ENCODE measurements at places on chromosomes 11 and 22.

DNA sequence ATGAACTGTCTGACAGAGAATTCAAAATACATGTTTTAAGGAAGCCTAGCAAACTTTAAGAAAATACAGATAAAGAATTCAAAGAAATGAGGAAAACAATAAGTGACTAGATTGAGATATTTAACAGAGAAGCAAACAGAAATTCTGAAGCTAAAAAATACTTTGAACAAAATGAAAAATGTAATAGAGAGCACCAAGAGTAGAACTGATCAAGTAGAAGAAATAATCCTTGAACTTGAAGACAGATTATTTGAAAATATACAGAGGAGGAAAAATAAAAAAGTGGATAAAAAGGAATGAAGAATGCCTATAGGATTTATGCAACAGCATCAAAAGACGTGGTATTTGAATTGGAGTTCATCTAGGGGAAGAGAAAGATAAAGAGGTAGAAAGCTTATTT is 101.9 kb upstream of the OR4B1 start:
- no peak for DNase-seq

GRCh38 chr22:43562843-43563242 is 151.0 kb downstream of the MPPED1 start:
- no peak for DNase-seq

DNA sequence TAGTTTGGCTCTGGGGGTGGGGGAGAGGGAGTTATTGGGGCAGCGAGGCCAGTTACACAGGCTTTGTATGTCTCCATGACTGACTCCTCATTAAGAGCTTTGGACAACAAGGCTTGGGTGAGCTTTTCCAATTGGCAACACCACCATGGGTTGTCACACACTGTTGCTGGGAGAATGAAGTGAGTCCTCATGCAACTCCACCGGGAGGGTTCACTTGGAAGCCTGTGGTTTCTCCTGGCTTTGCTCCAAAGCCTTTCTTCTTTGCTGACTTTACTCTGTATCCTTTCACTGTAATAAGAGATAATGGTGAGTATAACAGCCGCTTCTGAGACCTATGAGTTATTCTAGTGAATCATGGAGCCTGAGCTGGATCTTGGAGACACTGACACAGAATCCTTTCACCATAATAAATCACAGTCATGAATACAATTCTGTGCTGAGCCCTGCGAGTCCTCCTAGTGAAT is 24.9 kb downstream of the EIF3F start:
- no peak for DNase-seq

- no peak for DNase-seq
These were observed 330.5 kb downstream of the NXPE2 start for GRCh38 chr11:115008799-115009198.

DNA sequence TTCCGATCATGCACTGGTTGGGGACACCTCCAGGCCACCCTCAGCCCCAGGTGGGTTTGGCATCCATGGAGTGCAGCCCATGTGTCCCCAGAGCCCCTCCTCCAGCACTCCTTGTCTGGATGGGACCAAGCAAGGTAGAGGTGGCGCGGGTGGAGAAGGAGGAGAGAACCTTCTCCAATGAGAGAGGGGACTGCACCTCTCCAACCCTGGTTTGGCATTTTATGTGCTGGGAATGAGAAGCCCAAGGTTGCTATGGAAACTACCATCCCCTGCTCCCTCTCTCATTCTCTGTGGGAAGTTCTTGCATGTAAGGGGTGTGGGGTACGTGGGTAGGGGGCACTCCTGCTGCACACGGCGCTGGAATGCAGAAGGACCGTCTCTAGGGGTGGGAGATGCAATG is 21.8 kb upstream of the RASD2 start:
- DNase-seq = no peak

GRCh38 chr22:50276143-50276542 is 6.0 kb upstream of the MAPK11 start:
- no peak for DNase-seq

GRCh38 chr22:41217553-41218157 is 12.5 kb downstream of the L3MBTL2 start:
- no peak for DNase-seq

- DNase-seq = no peak
These were observed 9.7 kb downstream of the USP2 start for GRCh38 chr11:119371778-119372182.

- no peak for DNase-seq
These were observed 1152.4 kb downstream of the LRRC4C start for GRCh38 chr11:40306938-40307548.

DNA sequence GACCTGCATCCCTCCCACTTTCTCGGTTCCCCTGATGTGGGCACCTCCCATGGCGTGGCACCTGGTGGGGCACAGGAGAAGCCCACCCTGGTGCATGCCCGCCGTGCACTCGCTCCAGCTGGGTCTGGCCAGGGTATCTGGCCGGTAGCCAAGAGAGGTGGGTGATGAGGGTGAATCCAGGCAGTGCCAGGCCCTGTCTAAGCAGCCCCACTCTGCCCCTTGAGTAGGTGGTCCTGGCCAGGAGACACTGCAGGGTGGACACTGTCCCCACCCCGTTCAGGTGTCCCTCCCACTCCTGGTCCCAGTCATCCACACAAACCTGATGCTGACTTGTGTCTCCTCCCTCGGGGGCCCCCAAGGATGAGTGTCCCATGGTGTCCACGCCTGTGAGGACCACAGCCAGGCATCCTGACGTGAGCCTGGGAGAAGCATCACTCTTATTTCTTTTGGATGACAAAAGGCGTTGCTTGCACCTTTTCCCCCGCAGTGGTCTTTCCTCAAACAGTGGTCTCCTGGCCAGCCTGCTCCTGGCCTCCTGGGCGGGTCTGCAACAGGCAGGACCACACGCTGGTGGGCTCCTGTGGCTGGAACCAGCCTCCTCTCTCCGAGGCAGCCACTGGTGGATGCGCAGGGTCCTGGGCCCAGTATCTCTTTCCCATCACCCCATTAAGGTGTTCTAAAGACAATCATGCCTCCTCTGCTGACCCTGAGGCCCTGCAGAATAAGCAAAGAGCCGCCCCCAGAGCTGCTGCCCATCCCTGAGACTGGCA is 922.3 kb downstream of the BRD1 start:
- no peak for DNase-seq

- no peak for DNase-seq
These were observed 50.2 kb downstream of the PC start for GRCh38 chr11:66907751-66908630.

DNA sequence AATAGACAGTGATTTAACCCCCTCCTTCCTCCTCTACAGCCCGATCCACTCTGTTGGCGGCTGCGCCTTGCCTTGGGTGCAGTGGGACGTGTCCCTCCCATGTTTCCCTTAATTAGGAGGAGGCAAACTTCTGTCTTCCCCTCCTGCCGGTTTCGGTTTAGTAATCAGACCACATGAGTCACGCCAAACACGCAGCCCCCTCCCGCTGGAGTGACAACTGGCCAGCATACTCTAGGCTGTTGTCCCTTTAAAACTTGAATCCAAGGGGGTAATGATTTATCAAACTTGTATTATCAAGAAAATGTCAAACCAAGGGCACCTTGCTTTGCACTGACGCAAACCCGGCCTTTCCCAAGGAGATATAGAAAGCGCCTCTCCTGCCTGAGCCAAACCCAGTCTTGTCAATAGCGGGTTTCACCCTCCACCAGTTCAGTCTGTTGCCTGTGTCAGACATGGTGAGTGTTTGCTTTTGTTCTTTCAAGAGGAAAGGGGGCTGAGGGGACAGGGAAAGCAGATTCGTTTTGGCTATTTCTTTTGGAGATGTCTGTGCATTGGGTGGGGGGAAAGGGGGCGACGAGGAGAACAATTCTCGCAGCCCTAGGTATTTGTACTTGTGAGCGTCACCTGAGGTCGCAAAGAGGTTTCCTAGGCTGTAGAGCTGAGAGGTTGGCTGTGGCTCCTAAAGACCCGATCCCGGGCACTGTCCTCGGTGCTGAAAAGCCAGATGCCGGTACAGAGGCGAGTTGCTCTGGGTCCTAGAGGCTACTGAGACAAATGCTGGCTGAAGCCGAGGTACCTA is at the start of gene SLC6A5:
Gene SLC6A5 (plus strand): TSS at position 388 of the 799 bp plus-strand sequence. CDS start 65 bp downstream, at position 453.
- DNase-seq = no peak

- DNase-seq = no peak
These were observed 734.3 kb downstream of the BRD1 start for GRCh38 chr22:49093192-49093880.

GRCh38 chr22:29689206-29689879 is 30.5 kb upstream of the CABP7 start:
- no peak for DNase-seq

DNA sequence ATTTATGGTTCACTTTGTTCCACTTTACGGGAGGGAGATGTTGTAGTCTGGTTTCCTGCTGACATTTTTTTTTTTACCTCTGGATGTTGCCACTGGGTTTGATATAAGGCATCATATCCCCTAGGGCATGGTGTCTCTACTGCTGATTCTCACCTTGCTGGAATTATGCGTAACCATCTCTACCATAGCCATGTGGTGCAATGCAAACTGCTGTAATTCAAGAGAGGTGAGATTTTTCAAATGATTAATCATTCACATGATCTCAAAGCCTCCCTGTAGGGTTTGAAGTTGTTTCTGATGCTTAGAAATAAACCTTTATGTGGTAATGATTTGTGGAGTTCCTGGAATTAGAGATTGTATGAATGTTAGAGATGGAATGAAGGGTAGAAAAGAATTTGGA is 13.0 kb downstream of the MS4A3 start:
- no peak for DNase-seq

DNA sequence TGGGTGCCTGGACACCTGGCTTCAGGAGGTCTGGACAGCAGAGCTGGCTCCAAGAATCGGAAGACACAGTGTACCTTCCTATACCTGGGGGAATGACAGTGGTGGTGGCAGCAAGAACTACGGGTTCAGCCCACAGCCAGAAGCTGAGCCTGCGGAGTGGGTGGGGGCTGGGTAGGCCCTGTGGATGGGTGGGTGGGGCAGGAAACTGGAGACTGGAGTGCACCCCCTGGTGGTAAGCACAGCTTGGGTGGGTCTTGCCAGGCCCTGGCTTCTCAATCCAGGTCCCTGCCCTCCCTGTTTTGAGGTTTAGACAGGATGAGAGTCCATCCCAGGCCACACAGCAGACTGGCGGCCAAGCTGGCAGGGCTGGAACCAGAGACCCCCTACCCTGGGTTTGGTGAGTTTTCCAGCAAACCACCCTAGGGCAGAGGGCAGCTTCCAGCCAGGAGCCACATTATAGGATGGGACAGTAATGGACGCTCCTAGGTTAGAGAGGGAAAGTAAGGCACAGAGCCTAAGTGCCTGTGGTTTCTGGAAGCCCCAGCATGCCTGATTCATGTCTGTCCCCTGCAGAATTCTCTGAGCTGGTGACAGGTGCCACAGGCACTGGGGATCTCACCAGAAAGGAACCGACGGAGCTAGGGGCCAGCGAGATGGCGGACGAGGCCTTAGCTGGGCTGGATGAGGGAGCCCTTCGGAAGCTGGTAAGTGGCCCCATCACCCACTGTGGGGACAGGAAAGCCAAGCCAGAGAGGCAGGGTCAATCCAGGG is 1.7 kb downstream of the SMTN start:
- no peak for DNase-seq

DNA sequence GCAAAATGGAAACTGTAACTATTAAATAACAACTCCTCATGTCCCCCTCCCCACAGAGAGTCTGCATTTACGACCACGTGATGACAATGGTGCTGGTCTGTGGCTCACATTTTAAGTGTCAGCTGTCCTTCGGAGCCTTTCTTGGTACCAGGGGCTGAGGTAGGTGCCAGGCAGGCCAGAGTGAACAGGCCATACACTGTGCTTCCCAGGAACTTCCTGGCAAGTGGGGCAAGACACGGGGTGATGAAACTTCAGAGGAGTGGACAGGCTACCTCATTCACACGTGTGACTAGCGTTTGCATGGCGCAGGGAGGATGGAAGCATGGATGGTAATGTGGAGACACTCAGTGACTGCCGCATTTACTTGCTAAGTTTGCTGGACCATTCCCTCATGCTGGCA is 10.4 kb upstream of the YPEL1 start:
- no peak for DNase-seq

GRCh38 chr11:35682230-35683173 is 19.9 kb downstream of the TRIM44 start:
- no peak for DNase-seq

- DNase-seq = no peak
These were observed 18.8 kb downstream of the MYEOV start for GRCh38 chr11:69312453-69313404.

DNA sequence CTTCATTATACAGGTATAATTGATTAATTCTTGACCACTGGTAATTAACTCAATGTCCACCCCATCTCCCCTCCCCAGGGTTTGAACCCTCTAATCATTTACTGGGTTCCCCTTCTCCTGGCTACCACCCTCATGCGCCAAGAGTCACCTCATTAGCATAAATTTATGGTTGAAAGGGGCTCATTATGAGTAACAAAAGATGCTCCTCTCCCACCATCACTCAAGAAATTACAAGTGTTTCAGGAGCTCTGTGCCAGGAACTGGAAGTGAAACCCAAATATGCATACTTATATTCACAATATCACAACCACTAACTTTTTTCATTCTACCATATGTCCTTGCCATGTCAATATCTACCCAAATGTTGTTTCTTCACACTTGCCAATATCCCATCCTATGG is 7.8 kb upstream of the STIP1 start:
- DNase-seq = no peak

DNA sequence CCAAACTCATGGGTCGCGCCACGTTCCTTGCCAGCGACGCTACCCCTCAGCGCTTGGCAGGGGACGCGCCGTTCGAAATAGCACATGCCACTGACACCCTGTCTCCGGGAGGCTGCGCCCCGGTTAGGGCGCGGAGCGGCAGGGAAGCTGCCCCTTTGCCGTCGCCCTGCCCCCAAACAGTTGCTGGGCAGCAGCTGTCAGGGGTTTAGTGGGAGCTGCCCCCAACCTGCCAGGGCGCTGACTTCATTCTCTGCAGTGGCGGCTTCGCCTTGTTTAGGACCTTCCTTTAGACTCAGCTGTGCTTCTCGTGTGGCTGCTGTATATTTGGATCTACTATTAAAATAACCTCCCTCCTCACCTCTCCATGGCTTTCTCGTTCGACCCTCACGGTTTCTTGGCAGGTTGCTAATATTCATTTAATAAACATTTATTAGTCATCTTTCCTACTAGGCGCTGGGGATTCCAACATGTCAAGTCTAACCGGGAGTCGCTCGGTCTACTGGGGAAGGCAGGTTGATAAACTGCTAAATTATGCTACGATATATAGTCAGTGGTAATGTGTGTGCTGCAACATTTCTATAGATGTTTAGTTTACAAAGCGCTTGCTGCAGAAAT is 782 bp downstream of the TMEM109 start:
- no peak for DNase-seq

DNA sequence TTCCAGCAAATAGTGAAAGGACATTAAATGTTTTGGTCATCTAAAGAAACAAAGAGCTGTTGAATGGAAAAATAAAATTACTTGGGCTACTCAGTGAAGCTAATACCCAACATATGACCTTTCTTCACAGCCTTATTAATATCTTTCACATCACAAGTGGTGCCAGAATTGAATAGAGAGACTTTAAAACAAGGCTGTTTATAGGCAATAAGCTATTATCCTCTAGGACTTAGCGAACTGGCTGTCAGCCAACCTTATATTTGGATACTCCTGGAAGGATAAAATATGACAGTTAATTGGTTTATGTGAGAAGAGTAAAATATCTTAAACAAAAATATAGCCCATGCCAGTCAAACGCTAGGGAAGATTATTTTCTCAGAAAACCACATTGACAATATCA is 225.5 kb upstream of the BLID start:
- DNase-seq = no peak

- no peak for DNase-seq
These were observed 140.0 kb downstream of the SWAP70 start for GRCh38 chr11:9803685-9804418.

GRCh38 chr11:16049611-16050010 is 306.7 kb downstream of the SOX6 start:
- DNase-seq = no peak

GRCh38 chr22:24460418-24461089 is 33.2 kb downstream of the ADORA2A start:
- DNase-seq = no peak

All from activated CD8-positive, alpha-beta memory T cell treated with anti-CD3 and anti-CD28 coated beads for 4 hours (primary cell).